Endodermal cell (in vitro differentiated cells): ENCODE measurements at places on chromosomes 16 and 17. TPM values are rescaled to one million over a fixed set of nuclear protein-coding genes. Genes with fewer than 3 reads are reported as not detected.

- no peak for DNase-seq
These were observed 870 bp upstream of the CTRB2 start for GRCh38 chr16:75207831-75208230.

GRCh38 chr16:79451196-79451816, 149.2 kb downstream of the MAF start:
- no peak for DNase-seq

- no peak for DNase-seq
These were observed 81.8 kb upstream of the TOB1 start for GRCh38 chr17:50947782-50948543.

PRR35 gene
- 0.23 and 0.62 TPM in 2 replicates for total RNA-seq

DNA sequence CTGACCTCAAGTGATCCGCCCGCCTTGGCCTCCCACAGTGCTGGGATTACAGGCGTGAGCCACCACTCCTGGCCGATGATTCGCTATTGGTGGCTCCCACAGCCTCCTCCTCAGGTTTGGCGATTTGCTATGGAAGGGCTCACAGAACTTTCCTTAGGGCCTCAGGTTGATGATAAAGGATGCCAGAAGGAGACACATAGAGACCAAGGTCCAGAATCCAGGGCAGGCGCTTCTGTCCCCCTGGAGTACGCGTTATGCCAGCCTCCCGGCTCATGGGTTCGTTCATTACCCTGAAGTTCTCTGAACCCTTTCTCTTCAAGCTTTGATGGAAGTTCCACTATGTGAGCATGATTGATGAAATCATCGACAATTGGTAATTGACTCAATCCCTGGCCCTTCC, 19.9 kb downstream of the LGALS3BP start:
- no peak for DNase-seq

MEIOB gene
- not detected in 2 replicates for total RNA-seq
